ENCODE measurements at places on chromosomes 11 and 22.
A peak's percentile ranks its signal among the peaks of the same experiment; 100 is the strongest.

- peak; percentile 3 for DNase-seq
Measured at GRCh38 chr11:115324581-115325432, 179.4 kb downstream of the CADM1 start.

DNA sequence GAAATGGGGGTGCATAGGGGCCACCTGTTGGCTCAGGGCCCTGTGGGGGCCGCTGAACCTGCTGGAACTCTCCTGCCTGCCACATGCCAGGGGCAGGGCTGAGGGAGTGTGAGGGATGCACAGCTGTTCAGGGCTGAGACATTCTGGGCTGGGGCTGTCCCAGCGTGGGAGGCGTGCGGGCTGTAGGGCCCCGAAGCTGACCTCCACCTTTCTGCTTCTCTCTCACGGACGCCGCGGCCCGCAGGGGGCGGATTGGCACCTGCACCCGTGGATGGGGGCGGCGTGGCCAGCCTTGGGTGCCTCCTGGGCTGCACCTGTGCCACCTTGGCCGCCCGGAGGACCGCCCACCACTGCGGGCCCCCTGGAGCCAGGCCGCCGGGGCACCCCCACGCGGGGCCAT, 4.1 kb downstream of the CCDC188 start:
- DNase-seq: no peak

GRCh38 chr11:129458278-129458677, 82.6 kb downstream of the BARX2 start:
- DNase-seq: no peak

GRCh38 chr22:26660961-26661578, 3.7 kb downstream of the MIAT start:
- no peak for DNase-seq

GRCh38 chr22:17120711-17121232, 388 bp downstream of the TMEM121B start:
- DNase-seq: peak; percentile 32

DNA sequence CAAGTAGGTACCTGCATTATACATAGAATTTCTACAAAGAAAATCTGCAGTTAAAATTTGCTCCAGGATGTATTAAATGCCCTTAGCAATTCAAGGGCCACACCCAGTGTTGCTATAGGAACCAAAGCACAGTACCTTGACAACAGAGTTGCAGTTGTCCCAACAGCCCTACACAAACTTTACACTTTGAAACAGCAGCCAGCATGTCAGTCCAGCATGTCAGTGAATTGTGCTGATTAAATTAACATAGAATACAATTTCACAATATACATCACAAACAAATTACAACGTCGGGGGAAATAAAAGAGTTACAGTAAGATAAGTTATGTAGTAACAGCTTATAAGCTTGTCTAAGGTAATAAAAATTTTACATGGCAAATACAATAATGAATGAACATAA, 389.2 kb downstream of the SOX6 start:
- DNase-seq: no peak
